Left lung (tissue), 14 donors: ENCODE measurements at places on chromosomes 3 and 15. TPM values are rescaled to one million over a fixed set of nuclear protein-coding genes. Genes with fewer than 3 reads are reported as not detected.
A peak's percentile ranks its signal among the peaks of the same experiment; 100 is the strongest.

- H3K4me3 ChIP-seq = no peak overlapping the region
- DNase-seq = no peak
- H3K4me1 ChIP-seq = peaks cover 9% of the 10 kb centered on the region
- H3K27me3 ChIP-seq = no peaks in the 10 kb centered on the region
- no peaks in the 10 kb centered on the region for H3K36me3 ChIP-seq
- H3K27ac ChIP-seq = no peak overlapping the region
Measured at GRCh38 chr3:124793054-124793739, 62.9 kb downstream of the UMPS start.

DNA sequence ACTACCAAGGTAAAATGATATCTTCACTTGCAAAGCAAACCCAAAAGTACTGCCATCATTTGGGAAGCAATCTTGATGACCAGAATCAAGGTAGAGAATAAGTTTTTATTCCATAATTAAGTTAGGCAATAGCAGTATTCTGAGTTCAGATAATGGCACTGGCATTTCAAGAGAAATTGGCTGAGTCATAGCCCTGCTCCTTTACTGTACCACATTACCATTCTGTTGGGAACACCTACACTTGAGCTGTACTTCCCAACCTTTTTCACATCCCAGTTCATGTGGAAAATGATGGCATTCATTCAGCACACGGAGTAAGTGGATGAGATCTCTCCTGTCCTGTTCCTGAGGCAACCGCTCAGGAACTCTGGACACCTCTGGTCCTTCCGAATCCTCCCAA lies 311.6 kb upstream of the TPRG1 start:
- no peak overlapping the region for H3K4me3 ChIP-seq
- no peak overlapping the region for H3K27ac ChIP-seq
- no peaks in the 10 kb centered on the region for H3K36me3 ChIP-seq
- no peaks in the 10 kb centered on the region for H3K4me1 ChIP-seq
- no peak for DNase-seq
- no peaks in the 10 kb centered on the region for H3K27me3 ChIP-seq

DNA sequence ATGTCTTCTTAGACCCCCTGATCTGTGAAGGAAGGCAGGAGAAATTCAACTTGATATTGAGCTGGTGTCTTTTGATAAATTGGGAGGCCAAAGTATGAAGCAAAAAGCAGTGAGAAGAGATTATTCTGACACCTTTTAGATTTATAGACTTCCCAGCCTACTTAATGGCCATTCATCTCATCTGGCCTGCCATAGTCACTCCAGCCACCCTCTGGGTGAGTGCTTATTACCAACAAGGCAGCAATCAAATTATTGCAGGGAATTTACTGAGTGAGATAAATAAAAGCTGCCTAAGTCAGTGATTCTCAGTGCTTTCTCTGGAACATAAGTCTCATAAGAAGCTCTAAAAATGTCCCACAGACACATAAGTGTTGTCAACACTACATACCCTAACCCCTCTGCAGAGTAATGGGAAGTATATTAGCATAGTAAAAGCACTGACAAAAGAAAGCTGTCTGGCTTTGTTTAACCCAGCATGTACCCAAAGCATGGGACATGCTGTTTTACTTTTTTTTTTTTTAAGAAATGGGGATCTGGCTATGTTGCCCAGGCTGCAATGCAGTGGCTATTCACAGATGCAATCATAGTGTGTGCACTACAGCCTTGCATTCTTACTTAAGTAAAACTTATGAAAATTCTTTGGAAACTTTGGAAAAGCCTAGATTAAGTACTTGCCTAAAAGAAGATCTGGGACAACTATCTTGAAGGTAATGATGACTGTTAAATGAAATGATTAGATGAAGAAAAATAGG lies 725.3 kb downstream of the TUSC7 start:
- DNase-seq = no peak
- H3K36me3 ChIP-seq = no peaks in the 10 kb centered on the region
- H3K27me3 ChIP-seq = no peaks in the 10 kb centered on the region

DNA sequence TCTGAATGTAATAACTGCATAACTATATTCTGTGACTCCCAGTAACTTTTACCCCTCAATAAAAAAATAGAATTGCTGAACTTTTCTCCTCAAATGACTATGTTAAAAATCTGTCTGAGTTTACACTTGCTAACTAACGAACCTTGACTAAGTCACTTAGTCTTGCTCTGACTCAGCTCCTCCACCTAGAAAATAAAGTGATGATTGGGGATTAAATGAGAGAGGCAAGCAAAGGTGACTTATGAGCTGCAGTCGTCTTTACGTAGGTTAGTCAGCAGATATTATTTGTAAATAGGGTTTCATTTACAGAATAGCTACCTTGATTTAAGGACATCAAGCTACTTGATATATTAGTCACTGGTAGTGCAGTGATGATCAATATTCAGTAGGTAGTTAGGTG lies 476.9 kb downstream of the MECOM start:
- H3K27ac ChIP-seq = no peak overlapping the region
- no peaks in the 10 kb centered on the region for H3K27me3 ChIP-seq
- no peak overlapping the region for H3K4me3 ChIP-seq
- no peak for DNase-seq
- no peaks in the 10 kb centered on the region for H3K36me3 ChIP-seq

DNA sequence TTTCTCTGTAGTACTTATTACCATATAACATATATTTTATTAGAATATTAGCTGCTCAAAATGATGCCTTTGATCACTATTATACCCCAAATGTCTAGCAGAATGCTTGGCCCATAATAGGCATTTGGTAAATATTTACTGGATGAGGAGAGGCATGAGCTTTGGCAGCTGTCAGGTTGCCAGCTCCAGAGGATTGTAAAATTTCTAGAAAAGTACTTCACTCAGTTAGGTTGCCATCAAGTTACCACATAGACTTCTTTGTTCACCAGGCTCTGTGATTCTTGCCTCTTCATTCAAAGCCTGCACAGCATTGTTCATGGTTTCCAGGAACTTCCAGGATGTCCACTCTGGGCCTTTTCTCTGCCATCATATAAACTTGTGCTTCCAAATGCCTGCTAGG lies 582.8 kb downstream of the PDCD6IP start:
- H3K27me3 ChIP-seq = no peaks in the 10 kb centered on the region
- H3K4me3 ChIP-seq = no peak overlapping the region
- no peaks in the 10 kb centered on the region for H3K36me3 ChIP-seq
- no peak for DNase-seq

GRCh38 chr3:157317895-157318294 lies 118.8 kb upstream of the PTX3 start:
- H3K4me3 ChIP-seq = no peak overlapping the region
- no peak overlapping the region for H3K27ac ChIP-seq
- H3K4me1 ChIP-seq = no peaks in the 10 kb centered on the region
- DNase-seq = no peak

- no peaks in the 10 kb centered on the region for H3K27me3 ChIP-seq
- DNase-seq = no peak
- no peak overlapping the region for H3K4me3 ChIP-seq
Measured at GRCh38 chr3:149369991-149370866, 7.2 kb downstream of the TM4SF1 start.

DNA sequence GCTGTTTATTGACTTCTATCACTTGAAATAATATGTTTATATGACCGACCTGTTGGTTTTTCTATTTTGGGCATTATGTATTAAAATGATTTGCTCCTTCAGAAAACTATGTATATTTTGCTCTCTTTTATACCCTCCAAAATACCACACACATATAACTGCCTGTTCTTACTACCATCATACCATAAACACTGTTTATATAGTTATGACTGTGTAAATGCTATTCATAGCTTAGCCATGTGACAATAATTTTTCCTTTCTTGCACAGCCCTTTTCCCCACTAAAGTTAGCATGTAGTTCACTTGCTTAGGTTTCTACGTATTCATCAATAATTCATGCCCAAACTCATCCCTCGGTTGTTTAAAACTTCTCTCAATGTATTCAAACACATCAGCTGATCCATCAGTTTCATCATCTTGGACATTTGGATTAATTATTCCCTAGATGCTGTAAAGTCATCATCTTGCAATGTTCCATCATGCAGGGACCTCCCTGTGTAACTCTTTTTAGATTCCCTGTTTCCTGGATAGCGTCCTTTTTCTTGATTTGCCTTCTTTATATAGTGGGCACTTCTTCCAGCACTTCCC lies 8.2 kb upstream of the RYK start:
- no peaks in the 10 kb centered on the region for H3K27me3 ChIP-seq
- no peaks in the 10 kb centered on the region for H3K36me3 ChIP-seq
- no peak overlapping the region for H3K27ac ChIP-seq
- no peaks in the 10 kb centered on the region for H3K4me1 ChIP-seq
- H3K4me3 ChIP-seq = no peak overlapping the region

DNA sequence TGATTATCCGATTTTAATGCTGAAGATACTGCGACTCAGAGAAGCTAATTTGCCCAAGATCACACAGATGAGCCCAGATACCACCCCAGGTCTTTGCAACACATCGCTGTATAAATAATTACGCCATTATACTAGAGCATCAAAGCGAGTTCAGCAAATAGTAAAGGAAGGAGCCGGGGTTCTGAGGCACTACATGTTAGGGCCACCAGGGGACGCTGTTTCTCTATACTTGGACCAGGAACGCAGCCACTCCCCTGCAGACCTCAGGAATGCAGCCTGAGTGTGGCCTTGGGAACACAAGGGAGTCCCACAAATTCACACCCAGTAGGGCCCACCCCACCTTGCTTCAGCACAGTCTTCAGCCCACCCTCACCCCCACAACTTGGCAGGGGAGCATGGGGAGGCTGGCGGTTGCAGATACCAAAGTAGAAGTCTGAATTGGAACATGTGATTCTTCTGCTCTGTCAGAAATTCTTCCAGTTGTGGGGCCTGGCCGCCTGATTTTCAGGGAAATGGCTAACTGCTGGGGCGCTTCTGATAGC lies 57.8 kb upstream of the RYK start:
- H3K4me3 ChIP-seq = no peak overlapping the region
- H3K4me1 ChIP-seq = peaks cover 23% of the 10 kb centered on the region
- peak overlapping the region; percentile 54 for H3K27ac ChIP-seq
- H3K36me3 ChIP-seq = no peaks in the 10 kb centered on the region

GRCh38 chr15:100256101-100256969 lies 85.4 kb downstream of the ADAMTS17 start:
- no peaks in the 10 kb centered on the region for H3K36me3 ChIP-seq
- no peaks in the 10 kb centered on the region for H3K4me1 ChIP-seq
- H3K27me3 ChIP-seq = no peaks in the 10 kb centered on the region
- no peak for DNase-seq
- no peak overlapping the region for H3K4me3 ChIP-seq

DNA sequence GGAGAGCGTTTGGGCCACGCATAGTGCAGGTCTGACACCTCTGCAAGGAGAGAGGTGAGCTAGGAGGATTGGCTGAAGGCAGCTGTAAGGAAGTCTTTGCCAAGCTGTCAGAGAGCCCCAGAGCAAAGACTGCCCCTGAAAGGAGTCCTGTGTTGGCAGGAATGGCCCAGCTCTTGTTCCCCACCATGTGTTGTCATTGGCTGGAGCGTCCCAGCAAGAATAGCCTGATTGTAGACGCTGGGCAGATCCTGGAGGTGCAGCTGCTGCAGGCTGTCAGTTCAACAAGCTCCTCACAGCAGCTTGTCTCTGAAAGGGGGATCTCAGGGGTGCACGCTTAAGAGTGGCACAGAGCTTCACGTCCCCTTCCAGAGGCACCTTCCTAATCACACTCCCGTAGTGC lies 237.6 kb downstream of the FEZF2 start:
- no peak overlapping the region for H3K27ac ChIP-seq
- H3K36me3 ChIP-seq = no peaks in the 10 kb centered on the region
- no peaks in the 10 kb centered on the region for H3K27me3 ChIP-seq

GRCh38 chr15:77569729-77570125 lies 63.0 kb downstream of the LINGO1 start:
- H3K4me3 ChIP-seq = no peak overlapping the region
- H3K27me3 ChIP-seq = no peaks in the 10 kb centered on the region

DNA sequence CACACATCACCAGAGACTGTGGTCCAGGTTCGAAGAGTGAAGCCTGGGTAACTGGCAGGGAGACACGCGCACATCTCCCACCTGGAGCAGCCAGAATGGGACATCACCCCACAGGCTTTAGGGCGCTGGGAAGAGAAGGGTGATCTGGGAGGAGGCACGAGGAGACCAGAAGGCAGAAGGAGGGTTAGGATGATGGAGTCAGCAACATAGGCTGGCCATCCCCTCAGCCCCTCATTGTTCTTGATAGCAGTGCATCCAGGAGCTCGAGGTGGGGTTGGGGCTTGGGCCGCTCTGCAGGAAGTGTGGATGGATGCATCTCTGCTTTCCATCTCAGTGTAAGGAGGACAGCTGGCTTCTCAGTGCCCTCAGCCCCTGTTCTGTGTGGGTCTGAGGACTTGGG lies 15.2 kb downstream of the PLA2G4F start:
- no peak overlapping the region for H3K4me3 ChIP-seq
- H3K27me3 ChIP-seq = no peaks in the 10 kb centered on the region
- DNase-seq = no peak
- H3K4me1 ChIP-seq = no peaks in the 10 kb centered on the region

DNA sequence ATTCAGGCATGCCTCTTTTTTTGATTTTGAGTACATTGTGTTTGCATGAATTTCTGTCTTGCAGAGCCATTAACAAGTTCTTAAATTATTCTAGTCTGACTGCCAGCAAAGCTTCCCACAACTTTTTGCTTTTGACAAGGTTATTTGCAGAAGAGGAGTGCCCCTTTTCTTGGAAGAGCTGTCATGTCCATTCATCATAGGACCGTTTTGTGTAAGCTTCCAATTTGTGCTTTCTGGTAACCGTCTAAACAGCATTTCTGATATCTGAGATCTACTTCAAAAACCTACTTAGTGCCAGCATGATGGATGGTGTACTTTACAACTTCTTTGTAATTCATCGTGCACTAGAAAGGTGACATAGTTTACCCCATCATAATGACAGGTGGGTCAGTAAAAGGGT lies 379.7 kb downstream of the NAALADL2 start:
- no peak overlapping the region for H3K27ac ChIP-seq
- no peak overlapping the region for H3K4me3 ChIP-seq
- H3K36me3 ChIP-seq = no peaks in the 10 kb centered on the region

- no peaks in the 10 kb centered on the region for H3K27me3 ChIP-seq
- H3K36me3 ChIP-seq = no peaks in the 10 kb centered on the region
- no peak for DNase-seq
- no peaks in the 10 kb centered on the region for H3K4me1 ChIP-seq
- no peak overlapping the region for H3K27ac ChIP-seq
Measured at GRCh38 chr3:150467381-150467780, 59.3 kb downstream of the TSC22D2 start.

DNA sequence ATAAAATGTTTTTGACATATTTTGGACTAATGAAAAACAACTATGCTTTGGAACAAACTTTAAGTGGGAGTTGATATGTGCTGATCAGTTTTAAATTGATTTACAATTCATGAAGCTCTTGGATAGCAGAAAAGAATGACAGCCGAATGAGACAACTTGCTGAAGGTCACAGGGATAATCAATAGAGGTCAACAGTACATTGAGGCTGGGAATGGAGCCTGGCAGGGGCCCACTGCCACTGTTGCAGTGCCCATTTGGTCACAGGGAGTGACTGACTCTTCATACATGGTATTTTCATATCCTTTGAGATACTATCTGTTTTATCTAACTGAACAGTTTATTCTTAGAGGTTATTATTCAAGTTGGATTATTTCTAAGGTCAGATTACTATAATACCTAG lies 58.7 kb upstream of the EIF5A2 start:
- DNase-seq = no peak
- H3K27ac ChIP-seq = no peak overlapping the region
- no peaks in the 10 kb centered on the region for H3K27me3 ChIP-seq
- no peaks in the 10 kb centered on the region for H3K4me1 ChIP-seq

Gene RARB
- 8.1 TPM for total RNA-seq

Gene HRG
- total RNA-seq = not detected

Gene LXN
- total RNA-seq = 31.4 TPM

Gene ARID3B
- total RNA-seq = 5.8 TPM

Gene TRAK1
- 50.3 TPM for total RNA-seq

Gene CCDC54
- total RNA-seq = not detected

Gene MTHFS
- 40.1 TPM for total RNA-seq
